Melanocyte of skin (primary cell): ENCODE measurements at places on chromosomes 11 and 22. TPM values are rescaled to one million over a fixed set of nuclear protein-coding genes. Genes with fewer than 3 reads are reported as not detected.

MPPED2 gene
- total RNA-seq = 0.62 TPM in 1 of 2 replicates, not detected in the other

SHISA8 gene
- total RNA-seq = not detected in 2 replicates

MAJIN gene
- total RNA-seq = not detected in 2 replicates

ANKK1 gene
- not detected in 2 replicates for total RNA-seq

MUC5AC gene
- total RNA-seq = not detected in 2 replicates

XKR3 gene
- total RNA-seq = not detected in 2 replicates

FCHSD2 gene
- total RNA-seq = 3.5 and 3.7 TPM in 2 replicates

MS4A1 gene
- not detected in 2 replicates for total RNA-seq

SLC1A2 gene
- under 0.01 TPM in 1 of 2 replicates, not detected in the other for total RNA-seq

PATE2 gene
- 0.31 TPM in 1 of 2 replicates, not detected in the other for total RNA-seq

FXYD6 gene
- 2.8 and 8.7 TPM in 2 replicates for total RNA-seq

DDI1 gene
- total RNA-seq = not detected in 2 replicates

OR8A1 gene
- not detected in 2 replicates for total RNA-seq

P2RY6 gene
- total RNA-seq = 0.33 TPM in 1 of 2 replicates, not detected in the other

HPX gene
- total RNA-seq = 0.93 and 1.3 TPM in 2 replicates

FOLR3 gene
- not detected in 2 replicates for total RNA-seq

PRODH gene
- total RNA-seq = 2.9 and 3.1 TPM in 2 replicates

SEPTIN3 gene
- total RNA-seq = 12.4 and 18.6 TPM in 2 replicates

OSM gene
- not detected in 2 replicates for total RNA-seq

FJX1 gene
- total RNA-seq = 11.4 and 13.4 TPM in 2 replicates

STT3A gene
- 315 and 322 TPM in 2 replicates for total RNA-seq

KCNE3 gene
- total RNA-seq = 1.3 and 1.9 TPM in 2 replicates

FERMT3 gene
- 13.4 and 31.6 TPM in 2 replicates for total RNA-seq

PANX2 gene
- total RNA-seq = 0.69 and 1.1 TPM in 2 replicates

DDX25 gene
- 0.69 and 1.1 TPM in 2 replicates for total RNA-seq

PGA4 gene
- total RNA-seq = not detected in 2 replicates

RAB6A gene
- total RNA-seq = 86.7 and 131 TPM in 2 replicates

TRIM48 gene
- not detected in 2 replicates for total RNA-seq

SMIM35 gene
- not detected in 2 replicates for total RNA-seq

OR51I1 gene
- 0.34 TPM in 1 of 2 replicates, not detected in the other for total RNA-seq

HOATZ gene
- total RNA-seq = not detected in 2 replicates

SCARF2 gene
- total RNA-seq = 3.1 and 10.9 TPM in 2 replicates

OR8D4 gene
- not detected in 2 replicates for total RNA-seq

CDKN1C gene
- 7.9 and 41.1 TPM in 2 replicates for total RNA-seq

SCN3B gene
- total RNA-seq = under 0.01 TPM in 1 of 2 replicates, not detected in the other

ANO1 gene
- not detected in 2 replicates for total RNA-seq

OR5A1 gene
- total RNA-seq = not detected in 2 replicates

USH1C gene
- total RNA-seq = not detected in 2 replicates

NCR3LG1 gene
- total RNA-seq = 7.0 and 10.0 TPM in 2 replicates

LRRC10B gene
- total RNA-seq = under 0.01 and 0.36 TPM in 2 replicates

FGF19 gene
- total RNA-seq = not detected in 2 replicates

PKDREJ gene
- under 0.01 TPM in 1 of 2 replicates, not detected in the other for total RNA-seq

TCN2 gene
- 12.8 and 17.0 TPM in 2 replicates for total RNA-seq

YPEL4 gene
- 0.33 and 0.93 TPM in 2 replicates for total RNA-seq

OR52I1 gene
- not detected in 2 replicates for total RNA-seq

TRPM5 gene
- total RNA-seq = not detected in 2 replicates

PES1 gene
- total RNA-seq = 104 and 117 TPM in 2 replicates

INPP5J gene
- under 0.01 and 0.36 TPM in 2 replicates for total RNA-seq

SAA4 gene
- not detected in 2 replicates for total RNA-seq

MEI1 gene
- 0.46 and 0.67 TPM in 2 replicates for total RNA-seq

KCNK4 gene
- 0.34 TPM in 1 of 2 replicates, not detected in the other for total RNA-seq

TMPRSS6 gene
- total RNA-seq = not detected in 2 replicates

DGAT2 gene
- total RNA-seq = 1.5 and 2.4 TPM in 2 replicates
